ENCODE measurements at places on chromosomes 12 and 14. TPM values are rescaled to one million over a fixed set of nuclear protein-coding genes. Genes with fewer than 3 reads are reported as not detected.

Gene OR4N2
- total RNA-seq = not detected

Gene SLCO1C1
- total RNA-seq = 0.94 TPM

Gene DEPDC4
- total RNA-seq = 0.32 TPM

Gene MFAP5
- total RNA-seq = 45.9 TPM

Gene FAIM2
- total RNA-seq = 10.6 TPM

Gene PRPH
- not detected for total RNA-seq

Gene TRPV4
- 0.35 TPM for total RNA-seq

Gene REM2
- not detected for total RNA-seq

Gene C12orf60
- total RNA-seq = 1.6 TPM

Gene KRT74
- not detected for total RNA-seq

Gene LYZ
- 39.9 TPM for total RNA-seq

Gene HSPA2
- total RNA-seq = 14.1 TPM

Gene NXPH4
- 0.70 TPM for total RNA-seq

Gene FOXG1
- not detected for total RNA-seq

Data from Right ventricle myocardium superior (tissue), 1 donor.